Activated gamma-delta T cell treated with anti-CD3 and anti-CD28 coated beads, Interleukin-2, amount 50 U/mL, for 16 hours (primary cell): ENCODE measurements at places on chromosomes 2 and 18.

- DNase-seq: no peak
Observed at GRCh38 chr2:96511851-96512250, 6.7 kb upstream of the NEURL3 start.

GRCh38 chr18:45954070-45954934, 12.8 kb downstream of the EPG5 start:
- DNase-seq: no peak

GRCh38 chr2:44135771-44136170, 32.9 kb upstream of the PPM1B start:
- DNase-seq: no peak

- no peak for DNase-seq
Observed at GRCh38 chr18:5964996-5965395, 69.7 kb upstream of the TMEM200C start.

- DNase-seq: no peak
Observed at GRCh38 chr2:142462306-142462705, 331.5 kb upstream of the LRP1B start.

DNA sequence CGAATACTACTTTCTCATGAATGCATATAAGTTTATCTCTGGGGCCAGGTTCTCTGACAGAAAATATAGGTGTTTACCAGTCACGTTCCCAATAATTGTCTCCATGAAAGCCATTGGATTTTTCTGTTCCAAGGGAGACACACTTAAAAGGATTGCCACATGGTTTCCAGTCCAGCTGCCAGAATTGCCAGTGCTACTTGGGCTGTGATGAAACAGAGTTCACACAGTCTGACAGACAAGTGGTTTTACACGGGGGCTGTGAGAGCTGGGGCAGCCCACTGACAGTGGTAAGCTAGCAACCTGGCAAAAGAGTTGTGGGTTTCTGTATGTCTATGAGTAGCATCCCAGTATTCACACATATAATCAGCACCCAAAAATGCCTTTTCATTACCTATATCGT, 27.7 kb upstream of the ATRAID start:
- no peak for DNase-seq

DNA sequence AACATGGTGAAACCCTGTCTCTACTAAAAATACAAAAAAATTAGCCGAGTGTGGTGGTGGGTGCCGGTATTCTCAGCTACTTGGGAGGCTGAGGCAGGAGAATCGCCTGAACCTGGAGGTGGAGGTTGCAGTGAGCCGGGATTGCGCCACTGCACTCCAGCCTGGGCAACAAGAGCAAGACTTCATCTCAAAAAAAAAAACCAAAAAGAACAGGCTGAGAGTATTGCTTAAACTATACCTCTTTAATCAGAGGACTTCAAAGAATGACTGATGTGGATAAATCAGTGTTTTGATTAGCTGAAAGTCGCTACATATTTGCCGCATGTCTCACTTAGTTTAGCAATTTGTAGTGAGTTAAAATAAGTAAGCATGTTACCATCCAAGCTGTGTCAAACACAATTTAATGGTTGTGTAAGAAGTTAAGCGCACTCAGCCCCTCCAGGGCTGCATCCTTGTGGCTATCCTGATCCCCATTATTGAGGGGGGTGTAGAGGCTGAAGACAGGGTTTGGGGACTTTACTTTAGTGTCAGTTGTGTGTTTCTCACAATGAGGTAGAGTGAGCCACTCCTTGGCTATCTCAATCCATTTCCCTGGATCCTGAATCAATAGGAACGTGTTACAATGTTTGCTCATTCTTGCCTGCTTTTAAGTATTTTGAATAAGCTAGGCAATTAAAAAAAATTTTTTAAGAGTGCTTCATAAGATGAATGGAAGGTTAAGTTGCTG, 11.0 kb upstream of the FARP2 start:
- no peak for DNase-seq

GRCh38 chr2:161992531-161992930, 81.5 kb downstream of the DPP4 start:
- DNase-seq: peak; percentile 32

DNA sequence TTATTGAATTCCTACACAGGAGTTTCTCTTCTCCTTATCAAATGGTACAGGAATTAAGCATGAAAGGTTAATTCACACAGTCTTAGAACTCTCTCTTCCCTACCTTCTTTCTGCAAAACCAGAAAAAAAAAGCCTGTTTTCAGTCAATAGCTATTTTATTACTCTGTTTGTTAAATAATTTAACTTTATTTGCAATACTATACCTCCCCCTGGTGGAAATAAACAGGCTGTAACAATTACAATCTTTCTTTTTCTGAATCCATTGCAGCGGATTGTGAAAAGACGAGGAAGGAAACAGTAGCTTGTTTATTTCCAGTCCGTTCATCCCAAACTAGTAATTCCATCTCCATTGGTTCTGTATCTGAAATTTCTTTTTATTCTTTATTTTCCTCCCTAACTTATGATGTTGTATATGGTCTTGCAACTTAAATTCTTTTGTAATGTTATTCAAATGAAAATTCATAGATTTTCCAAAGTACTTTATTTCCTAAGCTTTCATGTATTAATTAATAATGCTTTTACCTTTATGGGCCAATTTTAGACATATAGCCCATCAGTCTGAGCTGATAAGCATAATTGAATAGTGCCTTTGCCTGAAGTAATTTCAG, 165.2 kb downstream of the SH3BP4 start:
- no peak for DNase-seq

DNA sequence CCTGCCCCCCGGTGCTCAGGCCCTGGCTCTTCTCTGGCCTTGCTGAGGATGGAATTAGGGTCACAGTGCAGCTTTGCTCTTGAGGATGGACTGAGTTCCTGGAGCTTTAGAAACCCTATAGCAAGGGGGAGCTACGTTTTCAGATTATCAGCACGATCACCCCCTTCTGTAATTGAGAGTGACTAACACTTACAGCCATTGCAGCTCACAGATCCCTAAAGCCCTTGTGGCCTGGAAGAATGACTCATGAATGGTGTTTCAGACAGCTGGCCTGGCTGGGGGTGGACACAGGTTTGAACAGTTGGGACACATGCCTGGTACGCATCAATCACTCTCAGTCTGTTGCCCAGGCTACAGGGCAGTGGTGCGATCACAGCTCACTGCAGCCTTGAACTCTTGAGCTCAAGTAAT, 79.7 kb upstream of the IGFBP5 start:
- no peak for DNase-seq

GRCh38 chr2:169862816-169863215, 35.6 kb downstream of the UBR3 start:
- DNase-seq: no peak

DNA sequence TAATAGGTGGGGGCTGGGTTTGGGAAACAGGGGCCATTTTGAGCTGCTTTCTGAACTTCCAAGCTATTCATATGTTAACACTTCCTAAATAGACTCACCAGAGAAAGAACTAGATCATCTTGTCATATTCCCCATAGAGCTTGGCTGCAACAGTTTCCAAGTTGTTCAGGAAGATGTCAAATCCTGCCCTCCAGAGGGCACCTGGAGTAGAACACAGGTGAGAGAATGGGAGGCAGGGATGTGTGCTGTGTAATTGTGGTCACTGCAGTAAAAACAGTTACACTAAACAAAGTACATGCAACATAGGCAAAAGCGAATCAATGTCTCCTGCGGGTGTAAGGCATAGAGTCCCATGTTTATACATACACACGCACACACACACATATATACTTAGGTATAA, 34.5 kb upstream of the LRRC30 start:
- DNase-seq: no peak

GRCh38 chr18:42107691-42108450, 152.8 kb downstream of the PIK3C3 start:
- no peak for DNase-seq

DNA sequence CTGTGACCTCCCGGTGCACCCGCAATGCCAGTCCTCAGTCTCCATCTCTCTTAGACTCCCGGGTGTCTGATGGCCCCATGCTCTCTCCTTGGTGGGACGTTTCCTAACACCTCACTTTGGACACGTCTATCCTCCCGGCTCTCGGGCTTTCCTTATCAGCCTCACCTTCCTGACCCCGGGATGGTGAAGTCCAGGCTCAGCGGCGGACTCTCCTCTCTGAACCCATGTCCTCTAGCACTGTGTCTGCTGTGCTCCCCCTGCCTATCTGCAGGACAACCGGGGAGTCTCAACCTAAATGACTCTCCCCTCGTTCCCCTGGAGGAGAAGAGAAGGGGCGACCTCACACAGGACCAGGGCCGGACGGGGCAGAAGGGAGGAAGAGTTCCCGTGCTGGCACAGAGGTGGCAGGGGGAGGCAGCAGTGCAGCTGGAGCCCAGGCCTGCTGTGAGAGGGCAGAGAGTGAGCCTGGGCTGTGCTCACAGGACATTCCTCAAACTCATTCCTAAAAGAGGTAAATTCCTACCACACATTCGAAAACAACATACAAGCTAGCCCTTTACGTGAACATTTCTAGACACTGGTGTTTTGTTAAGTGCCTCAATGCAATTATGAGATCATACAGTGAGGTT, 41.9 kb downstream of the MBP start:
- no peak for DNase-seq

DNA sequence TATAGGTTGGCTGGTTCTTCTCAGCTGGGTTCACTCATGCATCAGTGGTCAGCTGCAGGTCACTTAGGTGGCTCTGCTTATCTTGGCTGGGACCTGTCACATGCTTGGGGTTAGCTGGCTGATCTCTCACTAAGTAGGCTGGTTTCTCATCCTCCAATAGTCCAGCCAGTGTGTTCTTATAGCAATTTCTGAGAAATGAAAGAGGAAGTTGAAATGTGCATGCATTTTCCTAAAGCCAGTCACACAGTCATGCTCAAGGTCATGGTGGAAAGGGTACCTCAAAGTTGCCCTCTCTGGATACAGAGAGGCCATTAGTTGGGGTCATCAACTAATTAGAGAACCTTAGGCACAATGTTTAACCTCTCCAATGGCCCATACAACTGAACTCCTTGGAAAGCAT, 64.4 kb downstream of the KLHL29 start:
- DNase-seq: no peak

DNA sequence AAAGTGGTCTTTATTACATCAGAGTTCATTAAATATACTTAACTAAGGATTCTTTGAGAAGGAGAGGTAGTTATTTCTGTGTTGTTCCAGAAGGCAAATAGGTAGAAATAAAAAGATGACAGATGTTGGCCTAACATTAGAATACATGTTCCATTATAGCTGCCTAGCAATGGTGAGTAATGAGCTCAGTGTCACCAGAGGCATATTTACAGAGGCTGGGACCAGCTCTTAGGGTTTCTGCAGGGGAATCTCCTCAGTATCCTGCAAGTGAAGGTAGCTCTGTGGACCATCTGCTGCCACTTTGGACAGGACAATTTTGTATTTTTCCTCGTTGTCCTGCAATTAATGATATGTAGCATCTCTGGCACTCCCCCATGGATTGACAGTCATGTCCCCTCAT, 416.0 kb downstream of the THSD7B start:
- no peak for DNase-seq

DNA sequence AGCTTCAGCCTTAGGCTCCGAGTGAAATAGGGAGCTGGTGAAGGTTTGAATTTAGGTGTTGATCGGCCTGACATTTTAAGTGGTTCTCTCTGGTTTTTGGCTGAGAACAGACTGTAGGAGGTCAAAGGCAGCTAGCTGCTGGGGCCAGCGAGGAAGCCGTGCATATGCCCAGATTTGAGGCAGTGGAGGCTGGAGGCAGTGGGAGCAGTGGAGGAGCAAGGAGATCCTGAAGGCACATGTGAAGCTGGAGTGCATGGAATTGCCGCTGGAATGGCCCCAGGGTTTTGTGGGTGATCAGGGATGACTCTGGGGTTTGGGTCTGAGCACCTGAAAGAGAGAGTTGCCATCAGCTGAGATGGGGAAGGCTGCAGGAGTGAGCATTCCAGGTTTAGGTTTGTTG, 25.1 kb downstream of the STEAP3 start:
- no peak for DNase-seq

- DNase-seq: no peak
Observed at GRCh38 chr2:162524192-162524591, 180.3 kb downstream of the GCA start.

DNA sequence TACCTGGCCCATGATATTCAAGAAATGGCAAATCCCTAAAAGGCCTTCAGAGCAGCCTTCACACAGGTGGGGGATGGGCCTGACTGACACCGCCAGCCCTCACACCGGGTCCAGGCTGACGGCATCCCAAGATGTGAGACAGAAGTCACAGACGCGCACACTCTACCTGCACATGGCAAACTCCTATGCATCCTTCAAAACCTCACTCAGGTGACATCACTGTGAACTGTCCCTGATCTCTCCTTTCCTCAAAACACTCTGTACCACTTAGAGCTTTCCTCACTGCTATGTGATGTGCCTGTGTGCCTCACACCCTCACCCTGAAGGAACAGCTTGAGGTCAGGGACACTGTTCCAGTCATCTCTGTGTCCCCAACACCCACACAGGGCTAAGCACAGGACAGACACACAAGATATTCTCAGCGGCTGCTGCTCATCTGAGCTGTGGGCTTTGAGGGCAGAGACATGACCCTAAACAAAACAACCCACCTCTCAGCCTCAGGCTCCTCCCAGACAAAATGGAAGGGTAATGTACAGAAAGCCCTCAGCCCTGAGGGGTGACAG, 27.5 kb downstream of the BIN1 start:
- DNase-seq: no peak
